Activated CD8-positive, alpha-beta memory T cell treated with anti-CD3 and anti-CD28 coated beads for 24 hours (primary cell): ENCODE measurements at places on chromosomes 1 and 21.

DNA sequence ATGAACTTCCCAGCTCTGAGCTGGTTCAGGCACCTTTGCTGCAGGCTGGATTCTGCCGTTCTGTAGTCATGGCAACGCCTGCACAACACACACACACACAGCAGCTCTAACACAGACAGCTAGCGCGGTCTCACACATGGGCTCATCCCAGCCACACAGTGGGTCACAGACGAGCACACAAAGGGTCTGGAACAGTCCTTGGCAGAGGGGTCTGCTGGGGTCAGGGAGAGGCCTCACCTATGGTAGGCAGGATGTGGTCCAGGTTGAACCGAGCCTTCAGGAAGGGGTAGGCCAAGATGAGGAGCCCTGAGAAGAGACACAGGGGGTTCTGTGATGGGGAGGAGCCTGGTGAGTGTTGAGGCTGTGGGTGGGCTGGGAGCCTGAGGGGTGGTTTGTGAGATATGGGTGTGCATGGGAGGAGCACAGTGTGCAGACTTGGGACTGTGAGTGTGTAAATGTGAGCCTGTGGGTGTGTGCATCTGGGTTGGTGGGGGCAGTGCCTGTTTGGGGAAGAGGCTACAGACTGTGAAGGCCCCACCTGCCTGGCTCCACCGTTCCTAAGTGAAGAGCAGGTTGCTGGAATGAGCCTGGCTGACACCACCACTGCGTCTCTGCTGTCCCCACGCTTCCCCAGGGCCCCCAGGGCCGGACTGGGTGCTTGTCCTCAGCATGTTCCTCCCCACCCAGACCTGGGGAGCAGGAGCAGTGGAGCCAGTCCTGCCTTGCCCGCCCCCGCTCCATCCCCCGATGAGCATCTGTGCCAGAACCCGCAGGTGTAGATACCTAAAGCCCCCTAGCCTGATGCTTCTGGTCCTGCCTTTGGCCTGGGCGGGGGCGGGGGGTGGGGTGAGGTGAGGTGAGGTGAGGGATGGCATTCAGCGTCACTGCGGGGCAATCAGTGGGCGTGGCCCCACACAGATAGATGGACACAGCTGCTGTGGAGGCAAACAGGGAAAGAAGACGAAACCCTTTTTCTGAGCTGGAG, 1.5 kb downstream of the KNCN start:
- peak; percentile 66 for DNase-seq

DNA sequence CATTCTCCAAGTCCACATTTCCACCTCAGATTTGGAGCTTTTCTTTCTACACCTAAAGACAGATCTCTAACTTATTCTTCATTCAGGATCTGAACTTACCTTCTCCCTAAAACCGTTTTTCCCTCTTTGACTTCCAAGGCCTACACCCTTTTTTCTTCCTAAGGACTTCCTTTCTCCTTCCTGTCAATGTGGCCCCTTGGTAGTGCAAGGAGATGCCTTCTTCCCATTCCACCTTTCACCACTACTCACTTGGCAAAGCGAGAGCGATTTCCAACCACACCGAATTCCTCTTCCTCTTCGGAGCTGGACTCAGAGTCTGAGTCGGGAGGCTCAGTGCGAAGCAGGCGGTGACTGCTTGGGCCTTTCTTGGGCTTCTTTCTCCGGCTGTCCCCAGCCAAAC, 1.3 kb downstream of the EFCAB14 start:
- no peak for DNase-seq

- no peak for DNase-seq
Measured at GRCh38 chr21:35198565-35198964, 149.5 kb upstream of the RUNX1 start.

GRCh38 chr1:1914971-1915692, at the start of gene CALML6:
Gene CALML6 (plus strand): TSS chr1:1915260. CDS start chr1:1915281, 21 bp downstream.
- DNase-seq = no peak

GRCh38 chr1:53046930-53047329, 15.1 kb upstream of the PODN start:
- DNase-seq = no peak

GRCh38 chr1:227094249-227094966, 154.3 kb downstream of the COQ8A start:
- DNase-seq = no peak

- no peak for DNase-seq
Measured at GRCh38 chr1:151773702-151774101, 10.4 kb upstream of the MRPL9 start.

- no peak for DNase-seq
Measured at GRCh38 chr1:196660852-196661251, 9.0 kb downstream of the CFH start.

- no peak for DNase-seq
Measured at GRCh38 chr21:42377211-42377950, 11.0 kb upstream of the TFF1 start.

DNA sequence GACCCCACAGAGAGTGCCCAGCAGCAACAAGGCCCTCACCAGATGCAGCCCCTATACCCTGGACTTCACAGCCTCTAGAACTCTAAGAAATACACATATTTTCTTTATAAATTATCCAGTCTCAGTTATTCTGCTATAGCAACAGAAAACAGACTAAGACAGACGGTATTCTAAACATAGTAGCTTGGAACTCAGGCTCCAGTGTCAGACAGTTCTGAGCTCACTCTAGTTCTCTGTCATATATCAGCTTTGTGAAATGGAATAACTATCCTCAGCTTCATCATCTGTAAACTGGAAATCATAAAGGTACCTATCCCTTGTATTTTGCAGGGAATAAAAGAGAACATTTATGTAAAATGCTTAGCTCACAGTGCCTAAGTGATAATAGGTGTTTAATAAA, 127.4 kb downstream of the GLUL start:
- DNase-seq = no peak

GRCh38 chr21:29295066-29295650, 3.6 kb upstream of the BACH1 start:
- DNase-seq = no peak

DNA sequence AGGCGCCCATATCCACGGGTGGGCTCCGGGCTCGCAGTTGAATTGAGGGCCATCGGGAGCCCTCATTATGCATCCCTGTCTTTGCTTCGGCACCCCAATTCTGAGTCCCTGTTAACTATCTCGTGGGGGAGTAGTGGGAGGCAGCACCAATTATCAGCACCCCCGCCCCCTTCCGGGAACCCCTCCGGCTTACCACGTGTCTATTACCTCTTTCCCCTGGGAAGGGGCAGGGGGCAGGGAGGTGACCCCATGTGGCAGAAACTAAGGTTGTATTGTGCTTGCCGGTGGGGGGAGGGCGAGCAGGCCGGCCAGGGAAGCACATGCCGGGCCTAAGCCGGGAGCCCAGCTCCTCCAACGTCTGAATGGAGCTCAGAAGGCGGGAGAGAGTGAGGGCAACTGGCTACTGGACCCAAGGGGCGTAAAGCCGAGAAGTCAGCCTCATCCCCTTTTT, 1.0 kb downstream of the LIN28A start:
- no peak for DNase-seq

- no peak for DNase-seq
Measured at GRCh38 chr1:244314921-244315559, 136.7 kb downstream of the ADSS2 start.

DNA sequence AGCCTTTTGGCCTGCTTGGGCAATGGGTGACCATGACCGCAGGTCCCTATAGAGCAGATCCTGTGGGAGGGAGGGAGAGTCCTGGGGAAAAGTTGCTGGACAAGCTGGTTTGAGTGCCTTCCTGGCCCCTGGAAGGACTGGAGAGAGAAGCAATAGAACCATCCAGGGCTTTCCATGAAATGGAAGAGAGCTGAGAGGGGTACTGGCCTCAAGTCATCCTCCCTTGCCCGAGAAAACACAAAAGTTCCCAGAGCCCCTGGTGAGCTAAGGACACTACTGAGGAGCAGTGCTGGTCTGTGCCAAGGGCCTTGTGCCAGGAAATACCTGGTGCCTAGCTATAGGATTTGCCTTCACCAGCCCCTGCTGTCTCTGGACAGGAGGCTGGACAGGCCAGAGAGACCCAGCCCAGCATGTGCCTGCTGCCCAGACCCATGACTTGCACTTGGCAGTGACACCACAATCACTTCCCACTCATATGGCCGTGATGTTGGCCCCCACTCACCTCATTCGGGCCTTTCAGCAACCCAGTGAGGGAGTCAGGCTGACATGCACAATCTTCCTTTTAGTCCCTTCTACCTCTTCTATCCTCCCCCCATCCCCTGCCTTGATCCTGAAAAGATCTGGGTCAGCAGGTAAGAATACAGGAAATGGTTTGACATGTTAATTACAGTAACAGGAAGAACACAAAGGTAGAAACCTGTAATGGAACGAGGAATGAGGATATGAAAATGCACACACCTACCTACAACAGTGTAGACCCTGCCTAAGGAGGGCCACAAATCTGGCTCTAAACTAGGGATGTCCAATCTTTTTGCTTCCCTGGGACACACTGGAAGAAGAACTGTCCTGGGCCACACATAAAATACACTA, 7.0 kb downstream of the SH3BP5L start:
- peak; percentile 53 for DNase-seq

GRCh38 chr1:2540816-2541492, 10.9 kb upstream of the HES5 start:
- peak; percentile 65 for DNase-seq

DNA sequence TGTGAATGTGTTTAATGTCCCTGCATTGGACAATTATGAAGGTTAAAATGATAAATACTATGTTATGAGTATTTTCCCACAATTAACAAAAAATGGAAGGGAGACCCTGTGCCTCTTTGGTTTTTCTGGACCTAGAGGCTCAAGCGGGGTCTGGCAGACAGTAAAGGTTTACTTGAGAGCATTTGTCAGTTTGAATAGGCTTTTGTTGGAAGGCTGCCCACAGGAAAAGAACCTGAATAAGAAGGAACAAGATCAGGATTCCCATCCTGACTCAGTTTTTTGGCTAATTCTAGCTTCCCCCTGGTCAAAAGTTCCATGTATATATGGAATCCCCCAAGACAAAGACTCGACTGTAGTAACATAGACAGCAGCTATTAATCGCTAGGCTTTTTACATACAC, 150.9 kb upstream of the JUN start:
- no peak for DNase-seq

- DNase-seq = no peak
Measured at GRCh38 chr1:200166411-200166810, 138.9 kb downstream of the NR5A2 start.

- DNase-seq = no peak
Measured at GRCh38 chr1:112927462-112927990, 28.5 kb downstream of the SLC16A1 start.

DNA sequence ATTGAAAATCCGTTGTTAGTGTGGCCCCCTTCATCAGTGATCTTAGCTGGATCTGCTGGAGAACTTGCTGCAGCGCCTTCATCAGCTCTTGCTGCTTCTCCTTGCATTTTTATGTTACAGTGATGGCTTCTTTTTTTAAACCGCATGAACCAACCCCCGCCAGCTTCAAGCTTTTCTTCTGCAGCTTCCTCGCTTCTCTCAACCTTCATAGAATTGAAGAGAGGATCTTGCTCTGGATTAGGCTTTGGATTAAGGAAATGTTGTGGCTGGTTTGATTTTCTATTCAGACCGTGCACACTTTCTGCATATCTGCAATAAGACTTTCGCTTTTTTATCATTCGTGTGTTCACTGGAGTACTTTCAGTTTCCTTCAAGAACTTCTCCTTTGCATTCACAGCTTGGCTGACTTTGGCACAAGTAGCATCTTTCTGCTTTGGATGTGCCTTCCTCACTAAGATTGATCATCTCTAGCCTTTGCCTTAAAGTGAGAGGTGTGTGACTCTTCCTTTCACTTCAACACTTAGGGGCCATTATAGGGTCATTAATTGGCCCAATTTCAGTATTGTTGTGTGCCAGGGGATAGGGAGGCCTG, 13.1 kb downstream of the RNF187 start:
- peak; percentile 50 for DNase-seq

- DNase-seq = no peak
Measured at GRCh38 chr1:240094041-240094722, 2.5 kb downstream of the FMN2 start.

- DNase-seq = no peak
Measured at GRCh38 chr21:42834726-42835191, 44.6 kb downstream of the WDR4 start.

DNA sequence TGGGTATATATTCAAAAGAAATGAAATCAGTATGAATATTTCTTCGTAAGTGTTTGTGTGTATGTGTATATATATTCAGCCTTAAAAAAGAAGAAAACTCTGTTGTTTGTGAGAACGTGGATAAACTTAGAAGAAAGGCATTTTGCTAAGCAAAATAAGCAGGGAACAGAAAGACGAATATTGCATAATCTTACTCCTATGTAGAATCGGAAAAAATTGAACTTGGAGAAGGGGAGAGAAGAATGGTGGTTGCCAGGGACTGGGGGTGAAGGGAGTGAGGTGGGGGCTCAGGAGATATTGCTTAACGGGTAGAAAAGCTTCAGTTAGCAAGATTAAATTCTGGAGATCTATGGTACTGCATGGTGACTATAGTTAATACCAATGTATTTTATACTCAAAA, 40.3 kb upstream of the NEK7 start:
- no peak for DNase-seq

- DNase-seq = no peak
Measured at GRCh38 chr1:231636157-231636556, 9.6 kb downstream of the DISC1 start.

GRCh38 chr1:100628631-100629081, 90.7 kb downstream of the GPR88 start:
- DNase-seq = no peak

- DNase-seq = no peak
Measured at GRCh38 chr1:174800216-174800851, 199.4 kb upstream of the CACYBP start.

DNA sequence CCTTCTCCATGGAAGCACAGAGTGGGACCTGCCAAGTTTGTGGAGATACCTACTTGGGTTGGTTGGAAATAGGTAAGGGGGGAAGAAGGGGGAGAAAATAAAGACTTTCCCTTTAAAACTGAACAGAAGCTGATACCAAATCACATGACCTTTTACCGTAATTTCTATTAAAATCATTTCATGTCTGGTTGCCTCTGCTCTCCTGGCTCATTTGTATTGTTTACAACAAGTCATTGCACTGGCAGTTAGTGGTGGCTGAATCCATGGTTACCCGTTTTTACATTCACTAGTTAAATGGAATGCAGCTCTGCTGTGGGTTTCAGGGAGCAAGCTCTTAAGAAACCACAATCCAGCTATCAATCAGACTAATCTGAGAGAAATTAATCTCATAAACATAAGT, 353.7 kb upstream of the ESRRG start:
- no peak for DNase-seq

DNA sequence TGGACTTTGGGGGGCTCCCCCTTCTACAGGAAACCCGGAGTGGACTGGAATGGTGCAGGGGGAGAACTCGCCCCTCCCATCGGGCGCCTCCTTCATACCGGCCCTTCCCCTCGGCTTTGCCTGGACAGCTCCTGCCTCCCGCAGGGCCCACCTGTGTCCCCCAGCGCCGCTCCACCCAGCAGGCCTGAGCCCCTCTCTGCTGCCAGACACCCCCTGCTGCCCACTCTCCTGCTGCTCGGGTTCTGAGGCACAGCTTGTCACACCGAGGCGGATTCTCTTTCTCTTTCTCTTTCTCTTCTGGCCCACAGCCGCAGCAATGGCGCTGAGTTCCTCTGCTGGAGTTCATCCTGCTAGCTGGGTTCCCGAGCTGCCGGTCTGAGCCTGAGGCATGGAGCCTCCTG, at the start of gene TNFRSF14:
Gene TNFRSF14, plus strand, starts transcription at position 95 of the 401 bp plus-strand sequence. Its CDS starts 294 bp downstream, at position 389.
- peak; percentile 89 for DNase-seq
